ENCODE measurements at places on chromosomes 4 and X.

DNA sequence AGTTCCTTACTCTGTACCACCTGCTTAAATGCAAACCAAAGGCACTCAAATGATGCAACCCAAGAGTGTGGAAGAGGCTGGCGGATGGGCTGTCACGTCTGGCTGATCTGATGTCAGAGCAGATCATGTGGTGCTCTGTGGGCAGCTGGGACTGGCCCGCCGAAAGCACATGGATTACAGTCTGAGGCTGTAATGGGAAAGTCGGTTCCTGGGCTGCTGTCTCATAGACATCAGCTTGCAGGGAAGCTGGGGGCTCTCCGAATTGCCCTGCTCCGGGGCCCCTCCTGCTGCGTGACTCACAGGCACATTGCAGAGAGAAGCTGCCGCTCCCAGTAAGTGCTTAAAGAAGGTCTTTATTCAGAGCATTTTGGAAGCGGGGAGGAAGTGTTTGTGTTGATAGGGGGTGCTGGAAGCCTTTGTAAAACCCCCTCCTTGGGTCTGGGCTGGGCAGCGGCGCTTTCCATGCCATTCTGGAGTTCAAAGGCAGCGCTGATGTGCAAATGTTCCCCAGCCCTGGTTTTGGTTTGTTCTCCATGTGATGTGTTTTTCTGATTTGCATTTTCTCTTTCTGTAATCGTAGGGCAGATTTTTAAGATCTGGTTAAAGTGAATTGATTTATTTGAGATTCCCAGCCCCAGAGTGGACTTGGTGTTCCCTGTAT lies 181.1 kb downstream of the LARP7 start:
- peak; percentile 40 for DNase-seq

DNA sequence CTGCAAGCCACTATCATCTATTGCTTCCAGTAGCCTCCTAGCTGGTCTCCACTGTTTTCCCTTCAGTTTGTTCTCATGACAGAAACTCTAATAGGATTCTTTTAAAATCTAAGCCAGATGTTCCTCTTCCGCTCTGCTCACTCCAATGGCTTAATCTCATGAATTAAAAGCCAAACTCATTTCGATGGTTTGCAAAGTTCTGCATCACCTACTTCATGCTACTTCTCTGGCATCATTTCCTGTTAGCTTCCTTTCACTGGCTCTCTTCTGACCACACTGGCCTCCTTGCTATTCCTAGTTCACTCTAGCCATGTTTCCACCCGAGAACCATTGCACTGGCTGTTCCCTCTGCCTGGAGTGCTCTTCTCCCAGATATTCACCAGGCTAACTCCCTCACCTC lies 102.0 kb upstream of the LSM6 start:
- no peak for DNase-seq

GRCh38 chrX:119942831-119943184 lies 743 bp downstream of the NKAP start:
- DNase-seq: no peak

DNA sequence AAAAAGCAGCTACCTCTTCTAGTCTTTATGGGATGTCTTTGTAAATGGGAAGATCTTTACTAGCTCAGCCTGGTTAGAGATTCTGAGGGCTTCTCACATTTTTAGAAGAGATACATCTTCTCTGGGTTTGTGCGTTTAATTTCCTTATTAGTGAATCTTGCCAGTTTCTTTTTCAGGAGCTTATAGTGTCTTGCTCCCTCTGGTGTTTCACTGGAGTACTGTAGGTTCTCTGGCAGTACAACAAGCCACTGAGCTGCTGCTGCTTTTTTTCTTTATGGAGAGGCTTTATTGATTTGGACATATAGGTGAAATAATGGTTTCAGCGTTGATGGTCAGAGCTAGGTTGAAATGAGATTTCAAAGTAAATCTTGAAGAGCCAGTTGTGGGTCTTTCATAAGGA lies 82.9 kb downstream of the LAS1L start:
- DNase-seq: peak; percentile 36

GRCh38 chr4:98627531-98628257 lies 30.7 kb downstream of the TSPAN5 start:
- DNase-seq: no peak

Measured in activated naive CD4-positive, alpha-beta T cell treated with anti-CD3 and anti-CD28 coated beads, Interleukin-2, amount 10 ng/mL, durations not matched to agents 7 days and 5 days (primary cell).